ENCODE measurements at places on chromosomes 11 and 22.

- no peak for DNase-seq
Observed at GRCh38 chr11:1531449-1532013, 40.5 kb downstream of the DUSP8 start.

DNA sequence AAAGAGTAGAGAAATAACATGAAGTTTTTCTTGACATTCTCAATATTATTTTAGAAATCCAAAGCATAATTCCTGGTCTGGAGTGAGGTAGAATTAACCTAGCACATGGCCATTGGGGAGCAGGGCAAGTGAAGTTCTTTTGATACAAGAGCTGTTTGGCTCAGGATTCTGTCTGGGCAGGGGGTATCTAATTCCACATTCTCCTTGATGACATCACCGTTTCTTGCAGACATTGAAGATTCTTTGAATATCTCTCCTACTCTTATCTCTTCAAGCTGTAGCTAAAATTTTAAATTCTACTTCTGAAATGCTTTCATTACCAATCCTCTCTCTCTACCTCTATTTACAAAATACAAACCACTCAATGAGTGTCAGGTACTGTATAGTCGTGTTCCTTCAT is 138.2 kb upstream of the TENM4 start:
- no peak for DNase-seq

GRCh38 chr11:85359859-85360258 is 267.3 kb downstream of the DLG2 start:
- DNase-seq, result no peak

DNA sequence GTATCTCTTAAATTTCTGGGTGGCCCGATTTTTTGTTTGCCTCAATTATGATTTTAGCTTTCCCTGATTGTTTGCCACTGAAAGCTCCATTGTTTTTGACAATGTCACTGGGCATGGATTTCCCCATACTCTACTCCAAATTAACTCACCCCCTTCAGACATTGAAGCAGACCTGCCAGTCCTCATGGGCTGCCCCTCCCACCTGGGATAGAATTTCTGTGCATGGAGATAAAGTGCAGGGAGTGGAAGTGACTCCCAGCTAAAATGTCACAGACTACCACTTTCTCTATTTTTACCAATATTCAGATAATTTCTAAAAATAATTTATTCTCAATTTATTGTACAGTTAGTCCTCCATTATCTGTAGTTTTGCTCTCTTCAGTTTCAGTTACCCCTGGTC is 79.1 kb upstream of the CLPB start:
- no peak for DNase-seq

- no peak for DNase-seq
Observed at GRCh38 chr11:28108958-28109357, 770 bp downstream of the METTL15 start.

- DNase-seq, result no peak
Observed at GRCh38 chr11:130580372-130580771, 131.9 kb downstream of the ADAMTS15 start.

- no peak for DNase-seq
Observed at GRCh38 chr11:16293204-16293681, 63.1 kb downstream of the SOX6 start.

- DNase-seq, result no peak
Observed at GRCh38 chr11:75454987-75455386, 22.0 kb upstream of the KLHL35 start.

GRCh38 chr11:125499563-125499962 is 3.5 kb upstream of the FEZ1 start:
- DNase-seq, result no peak

Measured in stimulated activated naive CD8-positive, alpha-beta T cell treated with anti-CD3 and anti-CD28 coated beads, Interleukin-15, Interleukin-2, amounts not matched to agents 100 U/mL and 50 U/mL, for 24 hours (primary cell).